ENCODE measurements at places on chromosomes 2 and 18.

- DNase-seq: no peak
These were observed 151.0 kb downstream of the TRIB2 start for GRCh38 chr2:12867631-12868287.

GRCh38 chr2:203451689-203452088, 83.4 kb downstream of the RAPH1 start:
- no peak for DNase-seq

DNA sequence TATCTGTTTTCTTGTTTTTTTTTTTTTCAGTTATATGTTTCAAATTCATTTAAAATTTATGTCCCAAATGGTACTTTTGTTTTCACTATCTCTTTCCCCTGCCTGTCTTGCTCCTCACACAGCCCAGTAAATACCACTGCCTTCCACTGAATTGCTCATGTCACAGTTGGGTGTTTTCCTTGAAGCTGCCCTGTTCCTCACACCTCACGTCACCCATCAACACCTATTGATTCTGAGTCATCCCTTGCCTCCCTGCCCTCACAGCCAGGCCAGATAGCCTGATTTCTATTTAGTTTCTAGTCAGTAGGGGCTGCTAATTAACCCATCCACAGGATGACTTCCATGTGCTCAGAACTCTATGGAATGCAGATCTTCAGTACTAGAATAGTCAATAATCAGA, 25.3 kb downstream of the FSHR start:
- no peak for DNase-seq

DNA sequence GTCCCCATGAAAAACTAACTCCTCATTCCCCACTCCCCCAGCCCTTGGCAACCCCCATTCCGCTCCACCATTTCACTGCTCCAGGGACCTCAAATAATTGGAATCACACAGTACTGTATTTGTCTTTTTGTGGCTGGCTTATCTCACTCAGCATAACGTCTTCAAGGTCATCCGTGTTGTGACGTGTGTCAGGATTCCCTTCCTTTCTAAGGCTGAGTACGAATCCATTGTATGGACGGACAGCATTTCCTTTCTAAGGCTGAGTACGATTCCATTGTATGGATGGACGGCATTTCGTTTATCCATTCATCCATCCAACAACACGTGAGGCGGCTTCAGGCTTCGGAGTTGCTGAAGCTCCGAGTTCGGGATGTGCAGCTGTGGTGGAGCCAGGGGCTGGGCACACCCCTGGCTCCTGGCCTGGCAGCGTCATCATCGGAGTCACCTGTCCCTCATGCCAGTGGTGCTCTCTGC, 1.2 kb upstream of the ASB1 start:
- DNase-seq: no peak

DNA sequence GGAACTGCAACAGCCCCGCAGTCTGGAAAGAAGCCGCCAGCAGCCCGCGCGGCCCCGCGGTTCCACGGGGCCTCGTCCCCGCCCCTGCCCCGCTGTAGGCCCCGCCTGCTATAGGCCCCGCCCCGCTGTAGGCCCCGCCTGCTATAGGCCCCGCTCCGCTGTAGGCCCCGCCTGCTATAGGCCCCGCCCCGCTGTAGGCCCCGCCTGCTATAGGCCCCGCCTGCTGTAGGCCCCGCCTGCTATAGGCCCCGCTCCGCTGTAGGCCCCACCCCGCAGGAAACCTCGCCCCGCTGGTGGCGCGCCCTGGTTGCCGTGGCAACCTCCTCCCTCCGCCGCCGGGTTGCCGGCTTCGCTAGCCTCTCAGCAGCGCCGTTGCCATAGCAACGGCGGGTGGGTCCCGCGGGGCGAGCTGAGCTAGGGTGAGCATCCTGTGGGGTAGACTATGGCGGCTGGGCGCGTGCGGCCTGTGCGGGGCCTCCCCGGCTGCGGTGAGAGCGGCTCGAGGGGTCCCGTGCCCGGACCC, 12.2 kb upstream of the KIF1A start:
- peak; percentile 77 for DNase-seq

All from D721Med (cell line).